Neural crest cell (in vitro differentiated cells): ENCODE measurements at places on chromosomes 2 and 18.

GRCh38 chr18:79371561-79372121 lies 24.1 kb upstream of the NFATC1 start:
- peaks cover 12% of the 10 kb centered on the region for H3K36me3 ChIP-seq
- H3K27me3 ChIP-seq: no peaks in the 10 kb centered on the region
- H3K4me1 ChIP-seq: peaks cover 9% of the 10 kb centered on the region
- H3K4me3 ChIP-seq: no peak overlapping the region
- no peak overlapping the region for H3K27ac ChIP-seq

- H3K27me3 ChIP-seq: peaks cover 18% of the 10 kb centered on the region
- H3K36me3 ChIP-seq: no peaks in the 10 kb centered on the region
- peak overlapping the region; percentile 90 for H3K27ac ChIP-seq
- peaks cover 10% of the 10 kb centered on the region for H3K4me1 ChIP-seq
- peak; percentile 23 for DNase-seq
These were observed 32.8 kb downstream of the TTC32 start for GRCh38 chr2:19868701-19869580.

DNA sequence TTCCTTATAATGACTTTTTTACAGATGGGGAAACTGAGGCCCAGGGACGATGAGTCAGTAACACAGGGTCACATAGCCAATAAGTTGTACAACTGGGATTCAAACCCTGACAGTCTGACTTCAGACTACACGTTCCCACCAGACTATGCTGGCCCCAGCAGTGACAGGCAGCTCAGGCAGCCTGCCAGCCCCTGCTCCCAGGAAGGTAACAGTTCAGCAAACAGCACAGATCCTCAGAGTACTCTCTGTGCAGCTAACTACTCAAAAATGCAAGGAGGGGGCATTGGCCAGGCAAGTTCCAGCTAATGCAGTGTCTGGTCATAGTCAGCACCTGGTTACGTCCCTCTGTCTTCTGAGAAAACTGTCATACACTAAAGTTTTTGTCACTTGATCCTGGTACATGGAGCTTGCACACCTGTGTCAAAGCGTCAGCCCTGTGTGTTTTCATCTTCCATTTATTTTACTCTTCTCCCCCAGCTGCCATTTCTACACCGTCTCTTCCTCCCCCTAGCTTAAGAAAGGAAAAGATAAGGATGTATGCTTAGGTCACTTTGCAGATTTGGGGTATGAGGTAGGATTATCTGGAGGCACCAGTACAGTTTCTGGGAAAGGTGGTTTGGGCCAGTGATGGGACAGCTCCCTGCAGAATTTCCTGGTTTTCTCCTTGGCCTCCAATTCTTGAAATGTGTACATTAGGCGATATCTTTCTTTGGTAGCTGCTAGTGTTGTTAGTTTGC lies 4.5 kb downstream of the SMARCAL1 start:
- peaks cover 8% of the 10 kb centered on the region for H3K36me3 ChIP-seq
- no peak overlapping the region for H3K27ac ChIP-seq
- peak overlapping the region; percentile 14 for H3K4me3 ChIP-seq
- peaks cover 24% of the 10 kb centered on the region for H3K4me1 ChIP-seq
- no peak for DNase-seq

GRCh38 chr18:48627216-48627615 lies 88.4 kb downstream of the CTIF start:
- no peaks in the 10 kb centered on the region for H3K36me3 ChIP-seq
- no peaks in the 10 kb centered on the region for H3K27me3 ChIP-seq
- DNase-seq: no peak
- H3K4me3 ChIP-seq: no peak overlapping the region

DNA sequence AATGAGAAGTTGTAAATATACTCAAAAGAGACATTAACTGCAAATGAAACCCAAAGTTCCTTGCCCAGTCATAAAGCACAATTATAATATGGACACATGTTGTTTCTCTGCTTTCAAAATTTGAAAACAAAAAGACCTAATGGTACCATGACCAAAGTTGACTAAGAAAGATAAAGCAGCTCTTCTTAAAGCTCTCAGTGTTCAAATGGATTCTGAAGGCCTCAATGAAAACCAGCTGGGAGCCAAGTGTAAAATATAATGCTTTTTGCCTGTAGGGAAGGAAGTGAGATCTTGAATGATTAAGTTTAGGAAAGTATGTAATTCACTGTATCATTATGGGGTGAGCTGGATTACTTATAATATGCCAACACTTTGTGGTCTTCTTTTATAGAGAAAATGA lies 178.6 kb downstream of the SATB2 start:
- peaks cover 5% of the 10 kb centered on the region for H3K36me3 ChIP-seq
- no peak overlapping the region for H3K4me3 ChIP-seq
- DNase-seq: no peak
- no peak overlapping the region for H3K27ac ChIP-seq

GRCh38 chr18:28512357-28512756 lies 335.4 kb upstream of the CDH2 start:
- H3K4me3 ChIP-seq: no peak overlapping the region
- H3K27ac ChIP-seq: no peak overlapping the region
- H3K27me3 ChIP-seq: no peaks in the 10 kb centered on the region
- H3K36me3 ChIP-seq: no peaks in the 10 kb centered on the region
- H3K4me1 ChIP-seq: peaks cover 9% of the 10 kb centered on the region
- no peak for DNase-seq

- no peak for DNase-seq
- H3K4me1 ChIP-seq: no peaks in the 10 kb centered on the region
- no peak overlapping the region for H3K4me3 ChIP-seq
- H3K27ac ChIP-seq: no peak overlapping the region
- peaks cover 5% of the 10 kb centered on the region for H3K27me3 ChIP-seq
- no peaks in the 10 kb centered on the region for H3K36me3 ChIP-seq
These were observed 21.6 kb upstream of the SLC20A1 start for GRCh38 chr2:112623913-112624777.

- H3K27ac ChIP-seq: no peak overlapping the region
- H3K27me3 ChIP-seq: peaks cover 2% of the 10 kb centered on the region
- H3K4me1 ChIP-seq: no peaks in the 10 kb centered on the region
- H3K4me3 ChIP-seq: no peak overlapping the region
These were observed 38.1 kb downstream of the TMEM37 start for GRCh38 chr2:119469661-119470297.

- DNase-seq: no peak
- no peaks in the 10 kb centered on the region for H3K27me3 ChIP-seq
- H3K36me3 ChIP-seq: peaks cover 3% of the 10 kb centered on the region
These were observed 47.6 kb upstream of the ZNF521 start for GRCh38 chr18:25399554-25399953.

- no peak overlapping the region for H3K4me3 ChIP-seq
- H3K27me3 ChIP-seq: no peaks in the 10 kb centered on the region
- peaks cover 16% of the 10 kb centered on the region for H3K36me3 ChIP-seq
These were observed 10.2 kb upstream of the MMADHC start for GRCh38 chr2:149597668-149598326.

GRCh38 chr2:150919901-150920300 lies 341.8 kb downstream of the RBM43 start:
- no peak overlapping the region for H3K4me3 ChIP-seq
- H3K27ac ChIP-seq: no peak overlapping the region
- H3K27me3 ChIP-seq: no peaks in the 10 kb centered on the region
- no peak for DNase-seq
- H3K4me1 ChIP-seq: peaks cover 17% of the 10 kb centered on the region

DNA sequence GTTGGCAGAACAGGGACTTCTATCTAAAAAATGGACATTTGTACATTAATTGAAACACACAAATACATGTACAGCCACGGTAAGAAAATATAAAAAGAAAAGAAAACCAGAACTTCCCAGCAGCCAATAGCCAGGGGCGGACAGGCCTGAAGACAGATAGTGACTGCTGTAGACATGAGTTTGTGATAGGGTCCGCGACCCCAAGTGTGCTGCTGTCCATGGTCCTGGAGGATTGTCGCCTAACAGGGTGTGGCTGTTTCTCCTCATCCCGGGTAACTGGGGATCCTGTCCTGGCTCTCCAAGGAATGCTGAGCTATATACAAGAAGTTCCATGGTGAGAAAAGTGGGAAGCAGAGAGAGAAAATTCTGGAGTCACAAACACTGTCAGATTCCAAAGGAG lies 266.5 kb upstream of the SALL3 start:
- no peaks in the 10 kb centered on the region for H3K36me3 ChIP-seq
- peaks cover 17% of the 10 kb centered on the region for H3K27me3 ChIP-seq
- H3K4me3 ChIP-seq: no peak overlapping the region
- DNase-seq: peak; percentile 67

- DNase-seq: no peak
- H3K4me1 ChIP-seq: no peaks in the 10 kb centered on the region
- H3K27me3 ChIP-seq: peaks cover 17% of the 10 kb centered on the region
These were observed 19.0 kb upstream of the SIX2 start for GRCh38 chr2:45028276-45028675.

- peaks cover 72% of the 10 kb centered on the region for H3K4me1 ChIP-seq
- H3K4me3 ChIP-seq: peak overlapping the region; percentile 50
- no peak for DNase-seq
- H3K36me3 ChIP-seq: peaks cover 4% of the 10 kb centered on the region
- H3K27me3 ChIP-seq: peaks cover 24% of the 10 kb centered on the region
- no peak overlapping the region for H3K27ac ChIP-seq
These were observed 137.0 kb downstream of the MEIS1 start for GRCh38 chr2:66571918-66572317.

DNA sequence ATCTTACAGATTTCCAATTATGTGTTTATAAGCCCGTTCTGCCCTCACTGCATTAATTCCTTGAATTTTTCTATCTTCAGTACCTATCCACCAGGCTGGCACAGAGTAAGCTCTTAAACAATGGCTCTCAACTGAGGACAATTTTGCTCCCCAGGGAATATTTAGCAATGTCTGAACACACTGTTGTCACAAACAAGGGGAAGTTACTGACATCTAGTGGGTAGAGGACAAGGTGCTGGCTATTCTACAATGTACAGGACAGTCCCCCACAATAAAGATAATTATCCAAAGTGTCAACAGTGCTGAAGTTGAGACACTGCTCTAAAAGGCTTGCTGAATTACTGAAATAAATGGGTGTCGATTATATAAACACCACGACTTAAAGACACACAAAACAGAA lies 5.0 kb downstream of the NDUFS1 start:
- no peak overlapping the region for H3K27ac ChIP-seq
- peak overlapping the region; percentile 61 for H3K4me3 ChIP-seq
- DNase-seq: no peak
- peaks cover 25% of the 10 kb centered on the region for H3K4me1 ChIP-seq

DNA sequence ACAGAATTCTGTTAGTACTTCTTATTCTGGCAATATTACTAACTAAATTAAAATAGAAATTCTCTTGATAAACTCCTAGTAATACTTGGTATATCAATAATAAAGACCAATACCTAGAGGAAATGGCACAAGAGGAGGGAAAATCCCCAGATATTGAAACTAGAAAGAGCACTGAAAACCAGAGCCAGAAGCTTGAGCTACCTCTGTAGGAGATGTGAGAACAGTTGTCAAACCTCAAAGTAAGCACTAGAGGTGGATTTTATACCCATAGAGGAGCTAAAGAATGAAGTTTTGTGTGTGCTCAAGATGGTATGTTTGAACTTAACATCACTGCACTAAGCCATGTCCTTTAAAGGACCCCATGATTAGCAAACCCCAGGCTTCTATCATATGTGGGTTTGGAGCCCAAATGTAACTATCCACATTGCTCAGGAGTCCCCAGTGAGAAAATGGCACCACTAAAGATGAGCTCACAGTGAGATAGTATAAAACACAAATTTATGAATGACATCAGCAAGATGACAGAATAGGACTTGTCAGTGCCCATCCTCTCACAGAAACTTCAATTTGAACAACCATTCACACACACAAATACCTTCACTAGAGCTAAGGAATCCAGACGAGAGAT lies 122.1 kb downstream of the PKP4 start:
- H3K4me3 ChIP-seq: no peak overlapping the region
- H3K4me1 ChIP-seq: peaks cover 7% of the 10 kb centered on the region

DNA sequence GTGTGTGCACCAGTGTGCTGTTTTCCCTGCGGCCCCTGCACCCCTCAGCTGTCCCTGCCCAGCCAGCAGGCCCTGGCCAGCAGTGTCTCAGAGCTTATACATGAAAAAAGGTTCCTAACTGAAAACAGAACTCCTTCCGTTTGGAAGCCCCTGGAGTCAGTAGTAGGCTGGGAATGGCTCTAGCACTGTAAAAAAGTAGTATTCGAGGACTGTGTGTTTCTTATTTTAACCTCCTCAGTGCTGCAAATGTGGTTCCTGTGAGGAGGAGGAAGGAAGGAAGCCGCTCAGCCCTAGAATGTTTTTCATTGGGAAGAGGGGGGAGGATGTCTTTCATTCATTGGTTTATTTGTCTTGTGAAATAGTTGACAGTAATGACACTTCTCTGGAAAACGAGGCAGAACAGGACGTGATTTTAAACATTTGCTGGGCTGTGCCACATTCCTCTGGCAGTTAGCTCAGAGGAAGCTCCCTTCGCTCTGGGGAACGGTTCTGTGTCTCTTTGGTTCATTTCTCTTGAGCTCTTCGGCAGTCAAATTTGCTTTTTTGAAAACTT lies 103.5 kb downstream of the SPTBN1 start:
- H3K36me3 ChIP-seq: no peaks in the 10 kb centered on the region
- peak overlapping the region; percentile 94 for H3K4me3 ChIP-seq
- peak overlapping the region; percentile 53 for H3K27ac ChIP-seq
- DNase-seq: peak; percentile 15
- H3K4me1 ChIP-seq: peaks cover 68% of the 10 kb centered on the region
